ENCODE measurements at places on chromosomes 7 and 10.

DNA sequence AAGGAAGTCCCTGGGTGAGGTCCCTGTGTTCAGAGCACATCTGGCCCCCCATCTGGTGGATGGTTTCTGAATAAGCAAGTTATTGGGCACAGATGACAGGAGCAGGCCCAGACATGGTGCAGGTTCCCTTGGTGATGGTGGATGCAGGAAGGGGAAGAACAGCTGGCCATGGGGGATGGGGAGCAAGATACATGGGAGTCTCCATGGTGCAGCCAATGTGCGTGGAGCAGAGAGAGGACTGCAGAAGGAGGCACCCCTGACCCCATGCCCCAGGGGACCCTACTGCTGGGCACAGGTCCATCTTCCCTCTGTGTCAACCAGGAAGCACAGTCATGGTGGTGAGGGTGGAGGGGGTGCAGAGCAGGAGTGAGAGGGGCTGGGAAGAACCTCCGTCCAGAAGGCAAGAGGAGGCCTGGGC lies 43.8 kb upstream of the RABGEF1 start:
- DNase-seq: no peak

- DNase-seq: no peak
Observed at GRCh38 chr10:107611115-107611514, 446.6 kb upstream of the SORCS1 start.

GRCh38 chr7:99791021-99791420 lies 7.0 kb upstream of the CYP3A4 start:
- no peak for DNase-seq

DNA sequence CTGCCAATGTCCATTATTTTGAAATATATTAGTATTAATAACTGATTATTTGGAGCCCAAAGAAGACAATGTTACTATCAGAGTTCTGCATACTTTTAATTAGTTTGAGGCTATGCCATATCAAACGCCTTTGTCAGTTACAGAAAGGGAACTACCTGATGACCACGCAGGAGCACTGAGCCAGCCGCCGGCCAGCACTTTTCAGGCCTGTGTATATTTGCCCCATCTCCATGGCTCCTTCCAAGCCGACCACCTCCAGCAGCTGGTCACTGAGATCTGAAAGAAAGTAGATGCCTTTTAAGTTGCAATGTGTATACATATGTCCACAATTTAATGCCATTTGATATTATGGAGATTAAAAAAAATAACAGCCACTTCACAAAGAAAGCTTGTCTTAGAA lies 188.4 kb upstream of the ETV1 start:
- DNase-seq: no peak

DNA sequence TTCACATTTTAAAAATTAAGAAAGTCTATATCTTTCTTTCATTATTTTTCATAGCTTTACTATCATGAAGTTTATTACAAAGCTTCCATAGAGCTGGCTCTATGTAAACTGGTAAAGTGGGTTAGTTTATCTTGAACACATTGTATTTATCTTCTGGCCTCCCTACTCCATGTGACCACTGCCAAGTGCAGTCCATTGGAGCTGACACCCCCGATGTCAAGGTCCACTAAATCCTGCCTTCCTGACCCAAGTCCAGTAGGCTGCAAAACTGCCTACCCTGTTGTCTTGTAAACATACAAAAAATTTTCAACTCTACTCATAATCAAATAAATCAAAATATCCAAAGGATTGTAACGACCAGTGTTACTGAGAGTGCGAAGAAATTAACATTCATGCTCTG lies 10.2 kb downstream of the DNAJC12 start:
- DNase-seq: no peak

- DNase-seq: no peak
Observed at GRCh38 chr7:54897891-54898290, 120.9 kb upstream of the EGFR start.

GRCh38 chr7:112450807-112451761 lies 824 bp downstream of the IFRD1 start:
- peak; percentile 84 for DNase-seq

DNA sequence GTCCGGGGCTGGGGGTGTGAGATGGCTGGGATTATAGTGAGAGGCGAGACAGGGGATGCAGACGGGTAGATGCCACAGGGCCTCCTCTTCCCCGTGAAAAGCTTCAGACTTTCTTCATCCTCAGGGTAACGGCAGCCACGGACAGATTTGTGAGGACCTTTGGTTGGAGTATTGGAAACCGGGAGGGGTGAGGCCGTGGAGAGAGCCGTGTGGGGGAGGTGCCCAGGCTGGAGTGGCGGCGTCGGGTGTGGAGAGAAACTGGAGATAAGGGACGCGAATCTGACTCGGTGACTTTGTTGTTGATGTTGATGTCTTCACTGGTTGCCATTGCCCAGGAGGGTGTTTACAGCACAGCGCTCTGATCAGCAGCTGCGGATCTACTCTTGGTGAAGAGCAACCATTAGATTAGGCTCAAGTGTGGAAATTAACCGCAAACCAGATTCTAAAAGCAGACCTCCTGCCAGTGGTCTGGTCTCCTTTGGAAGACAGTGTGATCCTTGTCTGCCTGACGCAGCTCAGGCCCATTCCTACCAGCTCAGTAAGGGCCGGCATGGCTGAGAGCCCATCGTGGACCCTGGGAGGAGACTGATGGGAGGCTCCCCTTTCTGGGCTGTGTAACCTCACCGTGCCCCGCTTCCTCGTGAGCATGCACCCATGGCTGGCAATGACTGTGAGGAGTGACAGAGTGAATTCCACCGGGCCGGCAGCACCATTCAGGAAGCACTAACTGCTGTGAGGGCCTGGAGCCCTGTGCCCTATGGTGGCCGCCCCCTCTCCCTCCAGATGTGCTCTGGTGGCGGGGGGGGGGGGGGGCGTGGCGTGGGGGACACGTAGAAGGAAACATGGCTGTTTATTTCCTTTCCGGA lies 90.3 kb downstream of the INPP5A start:
- DNase-seq: no peak

DNA sequence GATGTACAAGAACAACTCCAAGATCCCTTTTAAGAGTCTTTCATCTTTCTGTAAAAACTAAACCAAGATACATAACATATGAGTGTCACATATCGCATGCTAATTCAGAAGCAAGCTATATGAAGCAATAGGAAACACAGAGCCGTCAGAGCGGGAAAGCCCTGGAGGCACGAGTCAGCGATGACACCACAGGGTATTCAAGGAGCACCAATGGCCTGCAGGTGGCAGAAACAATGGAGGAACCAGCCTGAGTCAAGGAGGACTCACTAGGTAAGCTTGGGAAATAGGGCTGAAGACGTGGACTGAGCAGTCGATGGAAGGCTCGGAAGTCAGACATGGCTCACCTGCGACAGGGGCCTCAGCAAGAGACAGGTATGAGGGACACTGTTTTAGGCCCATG lies 214.4 kb downstream of the FAM107B start:
- DNase-seq: peak; percentile 72

GRCh38 chr10:76868098-76868977 lies 769.3 kb downstream of the KCNMA1 start:
- no peak for DNase-seq

GRCh38 chr10:60093317-60093716 lies 187.0 kb upstream of the CCDC6 start:
- no peak for DNase-seq

GRCh38 chr10:86644152-86644793 lies 10.1 kb upstream of the OPN4 start:
- DNase-seq: no peak

- DNase-seq: peak; percentile 37
Observed at GRCh38 chr10:11515596-11516430, 95.6 kb downstream of the USP6NL start.

DNA sequence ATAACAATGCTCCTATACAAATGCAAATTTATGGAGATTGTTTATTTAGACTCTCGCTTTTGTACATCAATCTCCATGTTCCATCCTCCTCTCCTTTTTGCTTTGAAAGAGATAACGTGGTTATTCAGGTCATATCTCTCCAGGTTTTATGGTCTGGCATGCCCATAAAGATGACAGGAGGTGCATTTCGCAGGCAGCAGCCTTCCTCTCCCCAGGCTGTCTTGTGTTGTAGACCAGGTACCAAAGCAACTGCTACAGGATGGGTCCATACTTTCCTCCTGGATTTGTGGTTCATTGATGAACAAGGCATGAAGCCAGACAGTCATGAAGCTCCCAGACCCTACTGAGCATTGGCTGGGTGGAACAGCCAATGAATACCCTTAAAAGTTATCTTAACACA lies 400.2 kb upstream of the NPVF start:
- no peak for DNase-seq

- DNase-seq: no peak
Observed at GRCh38 chr7:18225067-18225466, 197.4 kb upstream of the PRPS1L1 start.

GRCh38 chr10:96082153-96082552 lies 38.8 kb downstream of the CCNJ start:
- DNase-seq: no peak

- no peak for DNase-seq
Observed at GRCh38 chr7:138072726-138073125, 3.5 kb upstream of the AKR1D1 start.

DNA sequence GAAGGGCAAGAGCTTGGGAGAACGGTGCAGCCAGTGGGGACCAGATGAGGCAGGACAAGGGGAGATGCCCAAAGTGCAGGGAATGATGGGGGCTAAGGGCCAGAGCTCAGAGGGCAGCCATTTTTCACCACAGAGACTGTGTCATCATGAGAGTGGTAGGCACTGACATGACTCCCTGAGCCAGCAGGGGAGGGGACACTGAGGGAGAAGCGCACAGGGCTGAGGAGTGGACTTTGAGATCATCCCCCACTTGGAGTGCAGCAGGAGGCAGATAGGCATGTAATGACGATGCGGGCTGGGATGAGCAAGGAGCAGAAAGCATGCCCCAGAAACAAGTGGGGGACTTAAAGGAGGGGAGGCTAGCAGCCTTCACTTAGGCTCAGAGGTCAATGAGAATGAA lies 5.2 kb upstream of the SMKR1 start:
- no peak for DNase-seq

GRCh38 chr7:138833596-138833995 lies 35.6 kb upstream of the ATP6V0A4 start:
- no peak for DNase-seq

DNA sequence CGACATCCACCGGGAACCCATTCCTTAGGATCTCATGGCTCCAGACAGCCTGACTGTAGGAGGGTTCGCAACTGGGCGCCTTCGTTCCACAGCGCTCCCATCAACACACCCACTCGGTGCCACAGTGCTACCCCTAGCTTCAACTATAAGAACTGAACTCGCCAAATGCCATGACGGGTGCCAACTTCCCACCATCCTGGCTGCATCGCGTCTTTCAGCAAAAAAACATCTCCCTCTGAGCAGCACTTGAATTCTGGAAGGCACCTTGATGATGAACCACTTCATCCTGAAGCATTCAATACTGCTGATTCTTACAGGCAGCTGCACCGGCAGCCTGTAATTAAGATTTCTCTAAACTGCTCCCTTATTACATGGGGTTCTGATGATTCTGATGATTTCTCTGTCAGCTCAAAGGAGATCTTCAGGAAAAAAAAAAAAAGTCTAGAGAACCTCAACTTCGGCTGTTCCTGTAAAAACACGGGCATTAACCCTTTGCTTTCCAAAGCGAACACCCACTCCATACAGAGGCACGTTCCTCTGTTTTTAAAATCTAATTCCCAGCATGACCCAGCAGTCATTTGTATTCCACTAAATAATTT lies 1.3 kb downstream of the CYTH3 start:
- DNase-seq: peak; percentile 33

- DNase-seq: no peak
Observed at GRCh38 chr10:123521556-123521955, 144.6 kb upstream of the GPR26 start.

- DNase-seq: no peak
Observed at GRCh38 chr10:132422903-132423825, 26.2 kb downstream of the PWWP2B start.

GRCh38 chr7:129870668-129871067 lies 82.1 kb downstream of the UBE2H start:
- DNase-seq: no peak

GRCh38 chr7:144862612-144863319 lies 26.9 kb upstream of the TPK1 start:
- DNase-seq: no peak

GRCh38 chr10:33291053-33291592 lies 43.3 kb downstream of the NRP1 start:
- DNase-seq: no peak

GRCh38 chr7:38276096-38276877 lies 2.9 kb upstream of the TARP start:
- DNase-seq: no peak

- no peak for DNase-seq
Observed at GRCh38 chr7:141014125-141014523, 628 bp downstream of the MRPS33 start.

DNA sequence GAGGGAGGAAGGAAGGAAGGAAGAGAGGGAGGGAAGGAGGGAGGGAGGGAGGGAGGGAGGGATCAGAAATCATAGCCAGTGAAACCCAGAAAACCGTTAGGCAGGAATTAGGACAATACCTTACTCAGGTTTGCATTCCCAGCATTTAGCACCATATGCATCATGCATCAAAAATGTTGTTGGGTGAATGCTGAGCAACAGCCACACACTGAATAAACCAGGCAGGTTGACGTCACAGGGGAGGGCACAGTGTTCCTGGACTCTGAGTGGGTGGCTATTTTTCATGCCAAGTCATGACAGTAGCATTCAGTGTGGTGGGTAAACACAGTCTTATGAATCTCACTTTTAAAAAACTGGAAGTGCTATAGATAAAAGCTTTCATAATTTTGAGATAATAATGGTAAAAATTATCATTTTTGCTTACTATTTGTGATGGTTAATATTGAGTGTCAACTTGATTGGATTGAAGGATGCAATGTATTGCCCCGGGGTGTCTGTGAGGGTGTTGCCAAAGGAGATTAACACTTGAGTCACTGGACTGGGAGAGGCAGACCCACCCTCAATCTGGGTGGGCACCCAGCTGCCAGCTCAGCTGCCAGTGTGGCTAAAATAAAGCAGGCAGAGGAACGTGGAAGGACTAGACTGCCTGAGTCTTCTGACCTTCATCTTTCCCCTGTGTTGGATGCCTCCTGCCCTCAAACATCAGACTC lies 199.1 kb upstream of the PRKCQ start:
- no peak for DNase-seq

DNA sequence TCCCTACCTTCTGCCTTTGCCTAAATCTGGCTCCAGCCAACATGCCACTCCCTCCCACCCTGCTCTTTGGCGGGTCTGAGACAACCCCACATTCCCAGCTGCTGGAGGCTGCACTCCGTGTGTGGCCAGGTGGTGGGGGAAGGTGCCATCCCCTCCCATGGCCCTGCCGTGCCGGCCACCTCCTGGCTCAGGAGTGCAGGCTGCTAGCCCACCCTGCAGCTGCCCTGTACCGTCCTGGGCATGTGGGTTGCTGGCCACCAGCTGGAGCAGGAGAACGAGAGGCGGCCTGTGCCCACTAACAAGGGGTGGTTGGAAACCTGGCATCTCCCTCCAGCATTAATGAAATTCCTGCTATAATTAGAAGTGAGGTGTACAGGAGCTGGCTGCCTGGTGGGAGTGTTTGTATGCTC lies 97.6 kb downstream of the ZMIZ1 start:
- DNase-seq: no peak

- peak; percentile 95 for DNase-seq
Observed at GRCh38 chr10:75235375-75236177, at the start of gene COMTD1. Gene COMTD1 (minus strand): TSS chr10:75235957. CDS start chr10:75235928, 29 bp downstream.

Measured in stimulated activated CD4-positive, alpha-beta T cell treated with anti-CD3 and anti-CD28 coated beads, Interleukin-2, amount 100 ng/mL, for 24 hours (primary cell).